ENCODE measurements at places on chromosomes 3 and 15.
A peak's percentile ranks its signal among the peaks of the same experiment; 100 is the strongest.

GRCh38 chr3:42749753-42750231 lies 23.3 kb downstream of the CCDC13 start:
- no peak for ATAC-seq

- ATAC-seq, result peak; percentile 86
These were observed at the start of gene ERC2 for GRCh38 chr3:56468184-56469106. ERC2 (minus strand) TSS chr3:56468467.

DNA sequence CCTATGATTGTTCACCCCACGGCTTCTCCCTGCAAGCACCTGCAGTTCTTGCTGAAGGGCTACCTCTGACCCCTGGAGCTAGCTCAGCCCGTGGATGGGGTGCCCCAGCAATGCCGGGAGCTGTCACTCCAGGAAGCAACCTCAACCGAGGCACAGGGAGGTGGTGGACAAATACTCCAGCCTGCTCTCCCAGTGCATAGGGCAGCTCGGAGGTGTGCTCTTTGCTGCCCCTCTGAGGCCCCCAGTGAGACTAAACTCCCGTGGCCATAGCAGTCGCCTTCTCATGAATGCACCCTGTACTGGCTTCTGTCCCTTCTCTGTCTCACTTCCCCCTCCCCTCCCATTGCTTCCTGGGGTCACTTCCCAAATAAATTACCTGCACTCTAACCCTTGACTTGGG lies 48.5 kb downstream of the LINGO1 start:
- ATAC-seq, result no peak

- no peak for ATAC-seq
These were observed 59.2 kb downstream of the RFX7 start for GRCh38 chr15:56184516-56184915.

- no peak for ATAC-seq
These were observed 149.8 kb downstream of the GABRB3 start for GRCh38 chr15:26623071-26623470.

- peak; percentile 31 for ATAC-seq
These were observed 113.3 kb downstream of the IQSEC1 start for GRCh38 chr3:12959838-12960378.

DNA sequence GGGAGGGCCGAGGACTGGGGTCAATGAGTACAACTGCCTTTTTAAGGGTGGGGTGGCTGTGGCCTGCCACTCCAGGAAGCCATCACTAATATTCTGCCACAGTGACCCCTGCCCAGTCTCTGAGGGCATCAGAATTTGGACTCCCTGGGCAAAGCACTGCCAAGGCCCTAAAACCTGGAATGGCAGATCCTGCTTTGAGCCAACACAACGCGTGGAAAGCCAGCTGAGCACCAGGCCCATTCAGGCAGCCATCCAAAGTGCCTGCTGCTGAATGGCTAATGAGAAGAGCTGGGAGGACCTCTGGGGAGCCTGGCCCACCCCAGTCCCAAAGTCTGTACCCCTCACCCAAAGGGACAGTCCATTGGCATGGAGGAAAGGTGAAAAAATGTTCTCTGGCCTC lies 5.0 kb downstream of the TWF2 start:
- ATAC-seq, result no peak

DNA sequence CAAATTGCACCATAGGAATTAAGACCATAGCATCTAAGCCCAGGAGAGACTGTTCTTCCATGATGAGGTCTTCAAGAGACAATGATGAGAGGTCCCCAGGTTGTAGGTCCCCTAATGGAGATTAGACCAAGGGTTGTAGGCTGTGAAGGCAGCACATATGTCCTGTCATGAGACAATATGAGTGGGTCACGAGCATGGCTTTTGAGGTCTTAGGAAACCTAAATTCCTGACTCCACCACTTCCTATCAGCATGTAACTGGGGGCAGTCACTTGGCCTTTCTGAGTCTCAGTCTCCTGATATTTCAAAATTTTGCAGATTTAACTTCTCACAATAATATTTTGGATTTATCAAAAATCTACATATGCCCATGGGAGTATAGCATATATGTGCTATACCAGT lies 31.3 kb downstream of the STAC start:
- ATAC-seq, result no peak

GRCh38 chr3:190222360-190222759 lies 99.9 kb downstream of the CLDN1 start:
- ATAC-seq, result no peak

DNA sequence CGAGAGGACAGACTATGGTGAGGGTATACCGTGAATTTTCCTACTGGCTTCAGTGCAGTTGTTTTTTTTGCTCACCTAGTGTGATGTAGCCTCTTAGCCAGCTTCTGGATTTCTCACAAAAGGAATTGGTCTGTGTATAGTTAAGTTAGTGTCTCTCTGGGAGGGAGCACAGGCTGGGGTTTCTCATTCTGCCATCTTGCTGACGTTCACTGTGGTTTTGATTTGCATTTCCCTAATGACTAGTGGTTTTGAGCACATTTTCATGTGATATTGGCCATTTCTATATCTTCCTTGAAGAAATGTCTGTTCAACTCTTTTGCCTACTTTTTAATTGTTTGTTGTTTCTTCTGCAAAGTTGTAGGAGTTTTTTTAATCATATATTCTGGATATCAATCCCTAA lies 2.2 kb upstream of the CD86 start:
- ATAC-seq, result no peak

DNA sequence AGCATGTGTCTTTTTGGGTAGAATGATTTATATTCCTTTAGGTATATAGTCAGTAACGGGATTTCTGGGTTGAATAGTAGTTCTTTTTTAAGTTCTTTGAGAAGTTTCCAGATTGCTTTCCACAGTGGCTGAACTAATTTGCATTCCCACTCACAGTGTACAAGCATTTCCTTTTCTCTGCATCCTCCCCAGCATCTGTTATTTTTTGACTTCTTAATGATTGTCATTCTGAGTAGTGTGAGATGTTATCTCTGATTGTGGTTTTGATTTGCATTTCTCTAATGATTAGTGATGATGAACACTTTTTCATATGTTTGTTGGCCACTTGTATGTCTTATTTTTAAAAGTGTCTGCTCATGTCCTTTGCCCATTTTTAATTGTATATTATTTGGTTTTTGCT lies 337.6 kb downstream of the EFHB start:
- no peak for ATAC-seq

DNA sequence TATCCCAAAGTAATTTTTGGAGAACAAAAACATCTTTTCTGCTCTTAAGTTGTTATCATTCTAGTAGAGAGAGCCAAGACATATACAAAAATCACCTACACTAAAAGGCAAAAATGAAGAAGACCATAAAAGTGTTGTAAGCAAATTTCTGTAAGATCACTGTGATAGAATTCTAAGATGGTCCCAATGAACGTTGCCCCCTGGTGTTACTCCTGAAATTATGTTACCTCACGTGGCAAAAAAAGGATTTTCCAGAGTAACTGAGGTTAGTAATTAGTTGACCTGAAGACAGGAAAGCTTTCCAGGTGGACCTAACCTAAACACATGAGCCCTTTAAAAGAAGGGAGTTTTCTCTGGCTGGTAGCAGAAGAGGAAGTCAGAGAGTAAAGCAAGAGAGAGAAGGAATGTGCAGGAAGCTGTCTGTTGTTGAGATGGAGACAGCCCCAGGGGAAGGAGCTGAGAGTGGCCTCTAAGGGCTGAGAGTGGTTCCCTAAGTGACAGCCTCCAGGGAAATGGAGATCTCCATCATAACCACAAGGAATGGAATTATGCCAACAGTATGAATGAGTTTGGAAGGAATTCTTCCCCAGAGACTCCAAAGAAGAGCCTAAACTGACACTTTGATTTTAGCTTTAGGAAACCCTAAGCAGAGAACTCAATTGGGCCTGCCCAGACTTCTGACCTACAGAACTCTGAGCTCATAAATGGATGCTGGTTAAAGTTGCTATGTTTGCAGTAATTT lies 205.9 kb downstream of the CD47 start:
- ATAC-seq, result no peak

GRCh38 chr15:45121020-45121419 lies 6.9 kb downstream of the DUOXA2 start:
- no peak for ATAC-seq

DNA sequence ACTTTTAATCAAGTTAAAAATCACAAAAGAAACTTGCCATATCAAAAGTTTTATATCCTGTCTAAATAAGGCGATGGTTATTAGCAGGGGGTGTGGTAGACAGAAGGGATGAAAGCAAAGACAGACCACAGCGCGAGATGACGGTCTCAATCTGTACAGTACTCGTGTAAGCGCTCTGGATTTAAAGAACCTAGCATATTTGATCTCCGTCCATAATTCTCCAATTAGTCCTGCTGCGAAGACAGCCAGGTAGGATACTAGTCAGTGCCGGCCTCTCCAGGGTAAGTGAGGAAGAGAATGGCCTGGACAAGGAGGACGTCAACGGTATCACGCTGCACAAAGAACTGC lies 701 bp downstream of the SGO1 start:
- no peak for ATAC-seq
